Cerebellar cortex (tissue), 1 donor: ENCODE measurements at places on chromosomes 12 and 14.

- DNase-seq, result peak; percentile 13
These were observed 754.5 kb downstream of the C12orf50 start for GRCh38 chr12:87274594-87275245.

GRCh38 chr12:107169200-107169599 lies 75.9 kb upstream of the CRY1 start:
- no peak for DNase-seq

DNA sequence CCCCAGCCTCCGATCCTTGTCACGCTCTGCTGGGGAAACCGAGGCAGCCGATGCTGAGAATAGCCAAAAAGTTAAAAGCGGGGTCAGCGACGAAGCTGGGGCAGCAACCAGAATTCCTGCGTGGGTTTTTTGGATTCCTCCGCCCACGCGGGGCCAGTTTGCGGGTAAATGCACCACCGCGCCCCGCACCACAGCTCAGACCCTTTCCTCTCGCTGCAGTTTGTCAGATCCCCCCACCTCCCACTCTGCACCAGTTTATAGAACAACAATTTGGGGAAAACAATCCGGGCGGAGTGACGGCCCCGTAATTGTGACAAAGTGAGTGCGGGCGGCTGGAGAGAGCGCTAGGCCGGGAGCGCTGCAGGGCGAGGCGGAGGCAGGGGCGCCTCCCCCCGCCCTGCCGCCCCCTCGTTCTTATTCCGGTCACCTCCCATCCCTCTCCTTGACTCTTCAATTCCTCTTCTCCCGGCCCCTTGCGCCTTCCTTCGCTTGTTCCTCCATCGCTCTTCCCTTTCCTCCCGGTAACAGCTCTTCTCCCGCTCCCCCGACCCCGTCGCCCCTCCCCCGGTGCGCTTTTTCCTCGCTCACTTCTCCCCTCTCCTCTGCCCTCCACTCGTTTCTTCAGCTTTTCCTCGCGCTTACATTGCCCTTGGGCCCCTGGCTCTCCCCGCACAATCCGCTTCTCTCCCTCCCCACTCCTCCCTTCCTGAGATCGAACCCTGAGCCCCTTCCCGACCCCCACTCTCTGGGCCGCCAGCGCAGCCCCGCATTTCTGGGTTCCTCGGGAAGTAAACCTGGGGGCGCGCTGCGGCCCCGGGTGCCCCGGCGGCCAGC lies 646 bp upstream of the DNAJC22 start:
- DNase-seq, result no peak

- no peak for DNase-seq
These were observed 13.9 kb upstream of the CACNA2D4 start for GRCh38 chr12:1932264-1932777.

DNA sequence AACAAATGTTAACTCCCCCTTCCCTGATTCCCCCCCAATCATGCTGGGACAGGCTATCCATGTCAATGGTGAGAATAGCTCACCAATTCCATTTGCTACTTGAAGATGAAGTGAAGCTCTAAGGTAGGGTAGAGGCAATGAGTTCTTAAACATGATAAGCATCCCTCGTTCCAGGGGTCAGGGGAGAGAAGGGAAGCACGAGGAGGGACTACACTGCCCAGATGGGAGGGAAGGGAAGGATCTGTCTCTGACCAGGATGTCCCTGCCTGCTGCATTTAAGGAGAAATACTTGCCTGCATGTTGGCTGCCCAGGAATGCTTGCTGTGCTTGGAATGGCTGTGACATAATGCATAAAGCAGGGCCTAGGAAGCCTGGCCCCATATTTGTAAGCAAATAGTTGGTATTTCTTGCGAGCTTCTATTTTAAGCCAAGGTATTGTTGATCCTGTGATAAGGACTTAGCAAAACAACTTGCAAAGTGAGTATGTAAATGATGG lies 155.1 kb downstream of the CEP83 start:
- no peak for DNase-seq

GRCh38 chr14:58638231-58639197 lies 752 bp downstream of the DACT1 start:
- DNase-seq, result peak; percentile 46

DNA sequence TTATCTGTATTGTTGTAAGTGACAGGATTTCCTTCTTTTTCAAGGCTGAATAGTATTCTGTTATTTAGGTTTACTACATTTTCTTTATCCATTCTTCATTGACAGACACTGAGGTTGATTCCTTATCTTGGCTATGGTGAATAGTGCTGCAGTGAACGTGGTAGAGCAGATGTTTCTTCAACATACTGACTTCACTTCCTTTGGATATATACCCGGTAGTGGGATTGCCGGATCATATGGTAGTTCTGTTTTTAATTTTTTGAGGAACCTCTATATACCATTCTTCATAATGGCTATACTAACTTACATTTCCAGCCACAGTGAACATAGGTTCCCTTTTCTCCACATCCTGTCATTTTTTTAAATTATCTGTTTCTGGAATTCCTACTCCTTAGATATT lies 21.8 kb downstream of the DERA start:
- no peak for DNase-seq

DNA sequence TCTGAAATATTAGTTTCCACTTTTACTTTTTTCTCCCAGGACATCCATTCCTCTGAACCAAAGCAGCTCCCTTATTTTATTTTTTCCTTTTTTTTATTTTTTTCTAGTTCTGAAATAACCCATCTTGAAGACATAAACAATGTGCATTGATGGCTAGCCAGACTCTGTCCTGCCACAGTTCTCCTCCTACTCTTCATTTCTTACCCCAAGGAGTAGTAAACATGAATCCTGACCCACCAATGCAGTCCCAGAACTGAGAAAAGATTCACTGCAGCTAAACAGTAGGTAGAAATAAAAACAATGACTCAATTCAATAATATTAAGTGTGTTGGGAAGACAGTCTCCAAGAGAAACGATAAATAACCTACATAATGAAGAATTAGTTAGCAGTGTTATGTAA lies 65.7 kb upstream of the NOVA1 start:
- no peak for DNase-seq

GRCh38 chr12:106021516-106021915 lies 117.2 kb downstream of the NUAK1 start:
- no peak for DNase-seq

DNA sequence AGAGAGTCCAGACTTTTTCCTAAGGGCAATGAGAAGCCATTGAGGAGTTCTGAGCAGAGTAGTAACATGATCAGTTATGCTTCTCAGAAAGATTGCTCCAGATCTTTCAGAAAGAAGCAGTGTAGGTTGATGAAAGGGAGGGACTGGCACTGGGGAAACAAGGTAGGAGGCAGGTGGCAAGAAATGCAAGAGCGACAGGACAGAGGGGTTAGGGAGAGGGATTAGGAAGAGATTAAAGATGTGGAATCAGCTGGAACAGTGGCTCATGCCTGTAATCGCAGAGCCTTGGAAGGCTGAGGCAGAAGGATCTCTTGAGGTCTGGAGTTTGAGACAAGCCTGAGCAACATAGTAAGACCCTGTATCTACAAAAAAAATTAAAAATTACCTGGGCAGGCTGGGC lies 3.4 kb downstream of the CDCA3 start:
- no peak for DNase-seq

GRCh38 chr12:77062846-77063461 lies 2.4 kb downstream of the E2F7 start:
- no peak for DNase-seq

- DNase-seq, result no peak
These were observed 22.2 kb upstream of the C12orf71 start for GRCh38 chr12:27104546-27104945.

DNA sequence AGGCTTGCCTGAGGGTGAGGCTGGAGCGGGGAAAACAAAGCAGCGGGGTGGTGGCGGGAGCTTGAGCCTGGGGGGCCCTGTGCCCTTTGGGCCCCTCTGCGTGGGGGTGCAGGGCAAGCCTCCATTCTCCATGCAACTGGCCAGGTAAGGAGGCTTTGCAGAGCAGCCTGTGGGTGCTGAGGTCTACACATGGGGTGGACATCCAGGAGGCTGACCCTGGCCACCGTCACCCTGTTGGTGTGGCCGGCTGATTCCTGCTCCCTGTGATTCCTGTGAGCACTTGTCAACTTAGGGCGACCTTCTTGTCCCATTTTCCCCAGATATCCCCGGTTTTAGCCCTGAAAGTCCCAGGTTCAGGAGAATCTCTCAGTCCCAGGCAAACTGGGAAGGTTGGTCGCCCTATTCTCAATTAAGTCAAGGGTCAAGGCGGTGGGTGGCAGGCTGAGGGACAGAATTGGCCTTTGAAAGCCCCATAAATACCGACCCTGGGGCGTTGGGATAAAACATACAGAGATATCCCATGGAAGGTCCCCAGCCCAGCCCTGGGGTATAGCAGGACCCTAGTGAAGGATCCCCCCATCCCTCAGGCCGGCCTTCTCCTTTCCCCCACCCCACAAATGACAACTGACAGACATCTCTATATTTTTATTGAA lies 70.5 kb downstream of the PRIMA1 start:
- no peak for DNase-seq

DNA sequence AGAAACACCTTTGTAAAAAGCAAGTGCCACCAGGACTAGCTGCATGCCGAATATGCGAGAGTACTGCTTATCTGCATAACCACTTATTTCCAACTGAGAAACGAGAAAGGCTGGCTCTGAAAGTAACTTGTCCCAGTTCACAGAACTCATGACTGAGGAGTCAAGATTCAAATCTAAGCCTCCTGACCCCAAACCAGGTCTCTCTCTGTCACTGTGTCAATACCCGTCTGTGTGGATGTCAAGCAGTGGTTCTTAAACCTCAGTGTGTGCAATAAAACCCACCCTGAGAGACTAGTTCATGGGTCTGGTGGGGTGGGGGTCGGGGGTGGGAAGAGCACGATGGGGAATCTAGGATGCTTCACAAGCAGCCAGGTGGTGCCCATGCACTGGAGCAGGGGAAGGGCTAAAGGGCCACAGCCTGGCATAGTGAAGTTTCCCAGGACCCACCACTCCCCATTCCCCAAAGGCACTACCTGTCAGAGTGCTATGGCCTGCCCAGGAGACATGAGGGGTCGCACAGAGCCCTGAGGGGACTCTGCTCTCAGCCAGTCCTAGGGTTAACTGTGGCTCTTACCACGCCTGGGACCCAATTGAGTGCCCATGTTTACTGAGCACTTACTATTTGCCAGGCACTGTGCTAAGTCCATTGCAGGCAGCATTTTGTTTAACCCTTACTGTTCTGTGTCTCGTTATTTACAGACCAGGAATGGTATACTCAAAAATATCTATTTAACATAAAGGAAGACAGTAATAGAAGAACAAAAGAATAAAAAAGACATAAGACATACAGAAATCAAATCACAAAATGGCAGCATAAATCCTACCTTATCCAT lies 33.4 kb upstream of the PNMA1 start:
- DNase-seq, result no peak

DNA sequence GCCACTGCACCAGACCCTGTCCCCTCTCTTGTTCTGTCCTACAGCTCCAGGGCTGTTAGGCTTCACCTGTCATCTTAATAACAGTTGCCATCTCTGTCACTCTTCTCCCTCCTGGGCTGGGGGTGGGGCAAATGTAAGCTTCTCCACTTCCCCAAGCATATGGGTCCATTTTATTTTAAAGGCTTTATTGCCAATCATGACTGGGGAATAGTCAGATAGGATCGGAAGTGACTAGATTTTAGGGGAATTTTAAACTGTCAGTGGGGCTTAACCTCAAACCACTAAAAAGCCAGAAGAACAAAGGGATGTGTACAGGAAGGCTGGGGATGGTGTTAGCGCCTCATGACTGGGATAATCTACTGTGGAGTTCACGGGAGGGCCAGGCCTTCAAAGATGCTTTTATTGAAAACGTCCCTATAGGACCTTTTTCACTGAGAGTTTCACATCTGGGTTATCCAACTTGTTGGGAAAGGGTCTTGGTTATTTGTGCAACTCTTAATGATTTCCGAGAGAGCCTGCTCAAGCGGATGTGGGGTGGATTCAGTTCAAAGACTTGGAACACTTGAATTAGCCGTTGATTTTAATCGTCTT lies 41.6 kb downstream of the CHST11 start:
- DNase-seq, result no peak

DNA sequence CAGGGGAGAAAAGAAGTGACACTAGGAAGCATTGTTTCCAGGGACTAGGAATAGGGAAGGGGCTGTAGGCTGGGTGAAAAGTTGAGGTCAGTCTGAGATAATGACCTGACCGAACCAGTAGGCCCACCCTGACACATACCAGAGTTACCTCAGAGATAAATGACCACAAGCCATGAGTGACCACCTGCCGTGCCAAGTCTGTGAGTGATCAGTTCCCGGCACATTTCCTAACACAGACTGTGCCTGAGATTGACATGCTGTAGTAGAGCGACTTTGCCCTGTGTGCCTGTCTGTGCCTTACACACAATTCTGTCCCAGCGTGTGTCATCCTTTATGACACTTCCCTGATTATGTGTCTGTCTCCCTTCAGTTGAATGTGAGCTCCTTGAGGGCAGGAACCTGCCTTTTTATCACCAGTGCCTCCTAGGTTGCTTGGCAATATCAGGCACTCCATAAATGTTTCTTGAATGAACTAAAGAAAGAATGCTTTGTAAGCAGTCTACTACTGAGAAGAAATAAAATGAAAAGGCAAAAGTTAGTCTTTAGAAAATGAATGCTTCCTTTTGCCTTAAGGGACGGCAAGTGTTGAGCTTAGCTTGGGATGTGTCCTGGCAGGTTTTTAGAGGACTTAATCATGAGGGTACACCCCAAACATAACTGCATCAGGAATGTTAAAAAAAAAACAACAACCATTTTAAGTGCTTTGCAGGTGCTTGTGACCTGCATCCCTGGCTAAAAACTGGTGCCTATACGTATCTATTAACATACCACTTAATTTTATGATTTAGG lies 9.6 kb upstream of the SSPN start:
- no peak for DNase-seq

GRCh38 chr12:2212971-2213869 lies 160.4 kb downstream of the CACNA1C start:
- DNase-seq, result peak; percentile 87

GRCh38 chr12:132610051-132610759 lies at the start of gene LRCOL1:
Gene LRCOL1, minus strand, starts transcription at chr12:132610582. Its CDS starts 4,331 bp downstream, at chr12:132606251.
- DNase-seq, result no peak

DNA sequence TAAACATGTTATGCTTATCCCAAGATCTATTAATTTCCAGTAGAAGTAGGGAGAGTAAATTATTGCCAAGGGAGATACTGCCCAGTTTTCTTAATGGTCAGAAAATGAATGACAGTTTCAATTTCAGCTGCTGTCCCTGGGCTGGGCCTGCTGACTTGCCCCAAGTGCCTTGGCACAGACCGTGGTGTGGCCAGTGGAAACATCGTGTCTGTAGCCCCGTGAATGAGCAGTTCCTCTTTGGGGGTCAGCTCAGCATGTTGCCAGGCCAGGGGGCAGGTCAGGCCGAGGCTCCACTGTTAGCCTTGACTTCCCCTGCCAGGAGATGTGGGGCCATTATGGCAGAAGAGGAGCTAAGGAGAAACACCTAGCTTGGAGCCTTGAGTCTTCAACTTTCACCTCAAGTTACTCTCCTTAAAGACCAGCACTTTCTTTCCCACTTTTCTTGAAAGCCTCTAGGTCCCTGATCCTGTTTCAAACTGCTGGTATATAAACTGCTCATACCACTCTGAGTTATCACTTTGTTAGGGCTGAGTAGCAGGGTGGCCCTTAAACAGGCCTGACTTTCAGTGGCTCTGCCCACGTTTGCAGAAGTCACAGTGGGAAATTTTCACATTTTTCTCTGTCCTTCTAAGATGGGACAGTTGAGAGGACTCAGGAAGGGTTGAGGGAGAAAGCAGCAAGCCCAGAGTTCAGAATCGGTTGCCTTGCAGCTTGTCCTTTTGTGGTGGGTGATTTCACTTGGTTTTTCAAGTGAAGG lies 73.2 kb downstream of the SUSD6 start:
- no peak for DNase-seq

GRCh38 chr12:91951571-91951970 lies 194.1 kb downstream of the BTG1 start:
- DNase-seq, result no peak
